Neural crest cell (in vitro differentiated cells): ENCODE measurements at places on chromosomes 6 and 20. TPM values are rescaled to one million over a fixed set of nuclear protein-coding genes. Genes with fewer than 3 reads are reported as not detected.
A peak's percentile ranks its signal among the peaks of the same experiment; 100 is the strongest.

The DEFB123 gene
- not detected in 2 replicates for total RNA-seq

DNA sequence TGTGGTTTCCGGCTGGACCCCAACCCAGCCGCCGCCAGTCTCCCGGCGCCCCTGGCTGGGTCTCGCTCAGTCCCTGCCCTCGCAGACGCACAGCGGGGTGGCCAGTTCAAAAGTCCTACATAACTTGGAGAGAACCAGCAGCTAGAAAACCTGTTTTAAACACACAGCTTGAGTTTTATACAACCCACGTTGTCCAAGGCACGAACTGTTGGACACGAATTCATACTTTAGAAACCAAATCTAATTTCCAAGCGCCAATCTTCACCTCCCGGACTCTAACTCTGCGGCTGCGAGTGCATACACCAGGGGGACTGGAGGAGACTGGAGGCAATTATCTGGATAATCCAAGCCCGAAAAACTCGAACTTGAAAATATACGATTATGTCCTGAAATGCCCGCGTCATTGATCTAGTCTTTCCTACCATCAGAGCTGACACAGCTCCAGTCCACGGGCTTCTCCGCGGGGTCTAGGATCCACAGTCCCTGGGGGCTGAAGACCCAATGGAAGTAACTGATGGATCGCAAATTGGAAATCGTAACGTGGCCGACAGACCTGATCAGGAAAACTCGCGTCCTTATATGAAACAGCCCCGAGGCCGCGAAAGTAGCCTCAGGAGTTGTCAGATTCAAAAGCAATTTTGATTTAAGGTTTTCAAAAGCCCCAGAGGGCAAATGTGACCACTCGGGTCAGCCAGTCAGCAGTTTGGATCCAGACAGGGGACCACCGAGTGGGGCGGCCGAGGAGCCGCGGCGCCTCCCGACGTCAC is 843 bp upstream of the HEY2 start:
- peak; percentile 20 for DNase-seq

- no peak for DNase-seq
Measured at GRCh38 chr20:62924442-62925075, 1.7 kb downstream of the DIDO1 start.

- DNase-seq, result no peak
Measured at GRCh38 chr20:38164624-38165088, 414 bp downstream of the TGM2 start.

DNA sequence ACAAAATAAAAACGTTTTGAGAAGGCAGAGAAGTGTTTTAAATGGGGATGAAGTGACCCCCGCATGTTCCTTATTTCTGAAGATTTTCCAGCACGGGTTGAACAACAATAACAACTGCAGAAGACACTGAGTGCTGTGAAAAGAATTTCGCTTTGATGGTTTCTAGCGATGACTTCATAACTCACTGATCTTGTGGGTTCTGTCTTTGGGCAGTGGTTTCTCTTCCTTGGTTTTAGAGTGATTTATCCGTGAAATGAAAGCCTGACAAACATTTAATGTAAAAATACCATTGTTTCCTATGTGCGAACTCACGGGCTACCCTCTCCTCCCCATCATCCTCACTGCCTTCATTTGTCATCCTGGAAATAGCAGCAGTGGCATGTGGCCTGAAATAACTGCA is 793.9 kb downstream of the QKI start:
- DNase-seq, result no peak

The ADGRF1 gene
- 0.09 TPM in 1 of 2 replicates, not detected in the other for total RNA-seq

The CEP162 gene
- 19.4 and 20.6 TPM in 2 replicates for total RNA-seq

DNA sequence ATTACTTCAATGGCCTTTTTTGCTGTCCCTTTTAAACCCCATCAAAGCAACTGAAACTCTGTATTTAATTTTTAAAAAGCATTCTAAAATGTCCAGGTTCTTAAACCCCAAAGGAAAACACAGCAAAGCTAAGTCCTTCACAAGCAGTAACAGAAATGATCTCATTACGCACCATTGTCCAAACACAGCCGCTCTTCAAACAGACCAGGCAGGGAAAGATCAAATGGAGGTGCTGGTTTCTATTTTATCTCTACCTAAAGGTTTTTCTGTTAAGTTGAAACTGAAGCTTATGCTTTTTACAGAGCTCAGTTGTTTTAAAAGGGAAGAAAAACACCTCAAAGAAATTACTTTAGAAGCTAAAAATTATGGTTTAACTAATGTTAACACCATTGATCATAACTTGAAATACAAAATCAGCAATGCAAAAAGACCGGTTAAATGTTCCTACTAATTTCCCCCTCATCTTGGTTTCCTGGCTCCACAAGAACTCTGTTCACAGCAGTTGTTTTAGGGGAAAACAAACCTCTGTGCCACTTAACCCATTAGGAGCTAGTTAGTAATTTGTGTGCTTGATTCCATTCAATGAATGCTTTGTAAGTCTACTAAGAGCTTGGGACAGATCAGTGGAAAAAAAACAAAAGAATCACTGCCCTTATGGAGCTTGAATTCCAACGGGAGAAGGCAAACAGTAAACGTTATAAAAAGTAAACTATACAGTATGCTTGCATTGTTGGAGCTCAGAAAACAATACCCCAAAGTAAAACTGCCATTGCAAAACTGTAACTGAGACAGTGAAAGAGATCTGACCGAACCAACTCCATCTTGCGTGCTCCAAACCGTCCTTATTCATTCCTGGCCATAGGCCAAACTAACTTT is 87.4 kb downstream of the CD24 start:
- DNase-seq, result no peak

- no peak for DNase-seq
Measured at GRCh38 chr6:4901386-4902061, 102.3 kb downstream of the RPP40 start.

The RNASET2 gene
- total RNA-seq, result 15.3 and 17.7 TPM in 2 replicates

DNA sequence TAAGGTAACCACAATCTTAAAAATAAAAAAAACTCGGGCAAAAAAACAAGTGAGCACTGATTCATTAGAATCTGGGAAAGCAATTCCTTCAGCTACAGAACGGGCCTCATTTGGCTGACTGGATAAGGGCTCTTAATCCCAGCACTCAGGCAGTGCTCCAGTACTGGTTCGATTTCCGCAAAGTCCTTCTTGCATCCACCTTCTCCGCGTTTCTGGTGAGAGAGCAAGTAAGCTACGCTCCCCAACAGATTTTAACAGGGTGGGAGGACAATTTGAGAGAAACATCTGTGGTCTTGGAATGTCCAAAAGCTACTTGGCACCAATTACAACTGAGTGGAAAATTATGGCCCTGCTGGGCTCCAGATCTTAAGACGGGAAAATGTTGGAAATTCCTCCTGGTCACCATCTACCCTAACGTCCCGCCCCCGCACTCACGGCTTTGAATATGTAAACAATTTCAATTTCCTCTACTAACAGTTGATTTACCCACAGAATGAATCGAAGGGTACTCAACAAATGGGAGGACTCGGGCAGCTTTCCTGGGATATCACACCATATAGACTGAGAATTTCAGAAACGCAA is 18.1 kb upstream of the ZSCAN9 start:
- no peak for DNase-seq

GRCh38 chr6:148240861-148241477 is 101.7 kb upstream of the SASH1 start:
- DNase-seq, result no peak

The PMEPA1 gene
- 3.2 and 4.2 TPM in 2 replicates for total RNA-seq

GRCh38 chr6:137332637-137333280 is 113.6 kb upstream of the IFNGR1 start:
- DNase-seq, result no peak
